Left ventricle myocardium inferior (tissue), 1 donor: ENCODE measurements at places on chromosomes 7 and 10.
A peak's percentile ranks its signal among the peaks of the same experiment; 100 is the strongest.

DNA sequence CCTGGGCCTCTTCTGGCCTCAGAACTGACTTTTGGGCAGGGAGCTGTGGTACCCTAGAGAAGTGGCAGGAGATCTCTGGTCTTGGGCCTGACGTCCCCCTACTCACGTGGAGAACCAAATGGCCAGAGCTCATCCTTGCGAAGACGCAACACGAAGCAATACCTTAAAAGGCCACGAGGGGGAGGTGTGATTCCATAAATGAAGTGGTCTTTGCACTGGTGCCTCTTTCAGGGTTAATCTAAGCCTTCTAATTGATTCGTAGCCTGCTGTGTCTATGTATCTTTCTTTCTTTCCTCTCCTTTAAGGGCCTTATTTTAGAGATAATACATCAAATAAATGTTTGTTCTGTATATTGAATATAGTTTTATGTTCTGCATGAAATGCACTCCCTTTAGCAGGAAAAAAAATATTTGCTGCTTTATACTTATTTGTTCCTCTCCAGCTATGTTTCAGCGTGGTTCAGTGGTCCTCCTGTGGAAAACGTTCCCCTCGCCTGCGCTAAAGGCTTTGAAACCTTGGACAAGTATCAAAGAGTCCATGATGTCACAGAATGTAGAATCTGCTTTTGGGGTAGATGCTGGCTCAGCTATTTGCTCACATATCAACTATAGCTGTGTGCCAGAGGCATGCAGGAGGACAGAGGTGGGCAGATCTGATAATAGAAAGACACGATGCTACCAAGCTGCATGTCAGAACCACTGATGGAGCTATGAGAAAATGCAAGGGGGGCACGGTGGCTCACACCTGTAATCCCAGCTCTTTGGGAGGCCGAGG is 41.0 kb downstream of the STRA8 start:
- DNase-seq: peak; percentile 49

GRCh38 chr7:146728611-146729010 is 612.0 kb downstream of the CNTNAP2 start:
- no peak for DNase-seq

GRCh38 chr10:110076559-110077318 is 69.0 kb downstream of the ADD3 start:
- DNase-seq: no peak

DNA sequence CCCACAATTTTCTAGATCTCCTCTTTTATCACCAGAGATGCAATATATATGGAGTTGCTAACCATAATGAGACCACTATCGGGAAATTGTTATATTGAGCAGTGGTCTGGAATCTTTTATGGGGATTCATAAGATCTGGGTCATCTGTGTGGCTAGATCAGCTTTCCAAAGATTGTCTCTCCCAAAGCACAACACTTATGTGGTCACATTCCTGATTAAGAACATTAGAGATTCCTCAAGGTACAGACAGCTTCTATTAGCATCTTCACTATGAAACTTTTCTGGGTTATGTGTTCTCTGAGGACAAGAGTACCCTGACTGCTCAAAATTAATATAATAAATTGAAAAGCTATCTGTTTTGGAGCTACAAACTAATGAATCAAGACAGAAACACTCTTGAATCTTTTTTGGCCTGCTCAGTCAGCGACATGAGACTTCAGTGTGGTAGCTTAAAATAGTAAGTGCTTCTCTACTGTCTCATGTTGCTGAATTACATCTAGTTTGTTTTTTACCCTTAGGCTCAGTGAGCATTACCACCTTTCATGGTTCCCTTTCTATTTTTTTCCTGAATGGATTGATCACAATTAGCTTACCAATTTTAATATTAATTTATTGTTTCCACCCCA is 42.6 kb upstream of the STRIP2 start:
- DNase-seq: no peak

DNA sequence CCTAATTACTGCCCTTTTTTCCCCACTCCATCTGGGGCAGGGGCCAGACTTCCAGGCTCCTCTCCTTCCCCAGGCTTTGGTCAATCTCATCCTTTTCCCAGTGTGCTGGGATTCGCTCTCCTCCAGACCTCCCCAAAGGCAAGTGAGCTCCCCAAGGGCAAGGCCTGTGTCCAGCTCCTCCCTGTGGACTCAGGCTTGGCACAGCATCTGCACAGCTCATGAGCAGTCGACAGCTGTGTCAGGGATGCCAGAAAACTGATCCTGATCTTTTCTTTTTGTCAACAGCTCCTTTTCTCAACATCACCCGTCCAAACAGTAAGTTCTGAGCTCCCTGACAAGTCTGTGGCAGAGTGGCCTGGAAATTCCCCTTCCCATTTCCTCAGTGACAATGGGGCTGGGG is 67.1 kb downstream of the C10orf120 start:
- peak; percentile 25 for DNase-seq

- no peak for DNase-seq
Observed at GRCh38 chr7:36635091-36635490, 89.2 kb downstream of the AOAH start.

GRCh38 chr10:46311501-46311951 is 24.7 kb downstream of the ANTXRL start:
- DNase-seq: no peak

GRCh38 chr7:100353685-100354330 is 4.1 kb upstream of the PILRB start:
- DNase-seq: no peak

DNA sequence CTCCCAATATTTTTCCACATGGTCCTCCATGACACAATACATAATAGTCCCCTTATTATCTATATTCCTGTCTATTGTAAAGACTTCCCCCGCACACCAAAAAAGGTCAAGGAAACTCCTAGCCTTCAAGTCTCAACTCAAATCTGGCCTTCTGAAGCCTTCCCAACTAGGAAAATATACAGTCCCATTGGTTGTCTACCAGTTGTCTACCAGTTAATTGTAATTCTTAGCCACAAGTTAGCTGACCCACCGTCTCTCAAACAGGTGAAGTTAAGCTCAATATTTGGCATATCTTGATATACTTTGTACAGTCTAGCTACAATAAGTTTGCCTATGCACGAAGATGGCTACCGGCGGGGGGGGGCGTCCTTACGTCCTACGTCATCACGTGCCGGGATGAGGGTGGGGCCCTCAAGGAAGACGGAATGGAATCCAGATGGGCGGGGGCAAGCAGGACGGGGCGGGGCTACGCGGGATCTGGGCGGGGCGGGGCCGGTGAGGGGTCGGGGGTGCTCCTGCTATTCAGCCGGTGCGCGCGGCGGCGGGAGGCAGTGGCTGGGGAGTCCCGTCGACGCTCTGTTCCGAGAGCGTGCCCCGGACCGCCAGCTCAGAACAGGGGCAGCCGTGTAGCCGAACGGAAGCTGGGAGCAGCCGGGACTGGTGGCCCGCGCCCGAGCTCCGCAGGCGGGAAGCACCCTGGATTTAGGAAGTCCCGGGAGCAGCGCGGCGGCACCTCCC is at the start of gene AHR:
TSS of gene AHR (plus strand) at position 551 of the 738 bp plus-strand sequence. CDS start 613 bp downstream, outside the sequence.
- peak; percentile 95 for DNase-seq

DNA sequence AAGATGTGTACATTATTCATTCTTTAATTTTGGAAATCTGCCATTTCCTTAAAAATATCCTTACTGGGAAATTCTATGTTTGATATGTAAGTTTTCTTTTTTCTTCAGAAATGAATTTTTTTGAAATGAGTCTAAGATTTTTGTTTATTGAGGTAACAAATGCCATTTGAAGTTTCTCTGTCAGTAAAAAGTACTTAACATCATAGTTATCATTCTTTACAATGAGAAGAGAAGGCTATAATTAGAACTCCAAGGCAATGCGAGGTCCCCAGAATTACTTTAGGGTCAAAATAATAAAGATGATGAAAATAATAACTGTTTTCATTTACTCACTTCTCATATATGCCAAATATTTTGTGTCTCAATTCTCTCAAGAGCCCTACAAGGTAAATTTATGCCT is 37.0 kb upstream of the RHOBTB1 start:
- no peak for DNase-seq

DNA sequence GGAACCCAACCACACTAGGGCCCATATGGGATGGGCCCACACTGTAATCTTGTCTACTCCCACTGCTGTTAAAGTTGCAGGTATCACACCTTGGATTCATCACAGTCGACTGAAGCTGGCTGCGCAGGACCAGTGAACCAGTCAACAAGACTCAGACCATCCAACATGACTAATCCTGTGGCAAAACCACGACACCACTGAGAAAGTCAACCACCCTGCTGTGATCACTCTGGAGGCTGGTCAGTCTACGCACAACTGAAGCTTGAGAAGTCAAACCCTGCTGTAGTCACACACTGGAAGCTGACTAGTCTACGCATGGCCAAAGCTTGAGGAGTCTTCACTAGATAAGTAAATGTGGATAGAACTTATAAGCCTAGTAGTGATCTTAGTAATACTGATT is 9.6 kb upstream of the CYREN start:
- no peak for DNase-seq

DNA sequence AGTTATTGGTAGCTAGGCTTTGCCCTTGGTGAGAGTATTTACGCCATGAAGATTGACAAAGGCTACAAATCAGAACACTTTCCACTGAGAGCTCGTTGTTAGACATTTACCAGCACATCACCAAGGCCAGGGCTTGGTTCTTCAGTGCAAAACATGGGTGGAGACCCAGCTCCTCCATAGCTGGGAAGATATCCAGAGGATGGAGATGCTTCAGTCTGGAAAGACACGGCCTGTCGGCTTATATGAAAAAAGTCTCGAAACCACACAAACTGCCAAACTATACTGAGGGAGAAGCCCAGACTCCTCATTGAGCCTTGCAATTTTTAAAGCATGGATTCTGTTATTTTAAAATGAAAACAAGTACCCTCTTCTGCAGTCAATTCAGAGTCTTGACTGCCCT is 83.4 kb upstream of the ANLN start:
- no peak for DNase-seq

DNA sequence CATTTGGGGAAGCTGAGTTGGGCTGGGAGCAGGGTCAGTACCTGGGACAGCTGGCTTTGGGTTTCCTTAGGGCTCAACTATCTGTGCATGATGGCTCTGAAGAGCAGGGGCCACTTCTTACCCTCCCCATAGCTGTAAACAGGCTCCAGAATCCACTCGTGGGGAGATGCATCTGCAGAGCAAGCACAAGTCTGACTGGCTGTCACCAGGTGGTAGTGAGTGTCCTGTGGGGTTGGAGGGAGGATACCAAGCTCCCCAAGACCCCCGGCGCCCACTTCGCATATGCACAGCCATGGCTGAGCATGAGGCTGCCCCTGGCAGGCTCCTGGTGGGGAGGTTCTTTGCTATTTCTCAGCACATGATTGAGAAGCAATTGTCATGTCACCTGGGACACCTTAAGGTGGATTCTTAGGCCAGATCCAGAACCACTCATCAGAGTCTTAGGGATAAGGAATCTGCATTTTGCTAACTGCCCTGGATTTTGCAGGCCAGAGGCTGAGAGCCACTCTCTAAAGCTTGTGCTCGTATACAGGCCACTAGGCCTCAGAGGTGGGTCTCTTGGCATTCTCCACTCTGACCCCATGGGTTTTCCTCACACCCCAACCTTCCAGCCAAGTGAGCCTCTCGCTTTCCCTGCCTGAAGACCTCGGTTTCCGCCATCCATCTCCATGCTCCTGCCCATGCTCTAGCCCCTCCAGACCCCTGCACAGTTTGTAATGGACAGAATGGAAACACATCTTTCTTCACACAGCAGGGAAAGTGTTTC is 53.7 kb downstream of the ADCY1 start:
- no peak for DNase-seq

DNA sequence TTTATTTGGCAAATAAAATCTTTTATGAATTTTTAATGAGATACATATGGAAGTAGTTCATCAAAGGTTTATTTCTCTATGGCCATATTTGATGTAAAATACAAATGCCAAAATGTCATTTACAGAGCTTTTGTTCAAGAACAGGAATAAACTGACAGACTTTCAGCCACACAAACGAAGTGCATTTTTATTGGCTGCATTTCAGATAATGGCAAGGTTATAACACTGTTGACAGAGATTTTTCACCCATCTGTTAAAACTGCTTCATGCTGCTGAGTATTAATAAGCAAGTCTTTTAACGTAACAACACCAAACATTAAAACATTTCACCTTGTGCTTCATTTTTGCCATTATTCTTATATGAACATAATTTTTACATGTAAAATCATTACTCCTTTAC is 254.4 kb downstream of the ANKRD7 start:
- no peak for DNase-seq

GRCh38 chr10:43408331-43408709 is 666 bp downstream of the HNRNPF start:
- no peak for DNase-seq

DNA sequence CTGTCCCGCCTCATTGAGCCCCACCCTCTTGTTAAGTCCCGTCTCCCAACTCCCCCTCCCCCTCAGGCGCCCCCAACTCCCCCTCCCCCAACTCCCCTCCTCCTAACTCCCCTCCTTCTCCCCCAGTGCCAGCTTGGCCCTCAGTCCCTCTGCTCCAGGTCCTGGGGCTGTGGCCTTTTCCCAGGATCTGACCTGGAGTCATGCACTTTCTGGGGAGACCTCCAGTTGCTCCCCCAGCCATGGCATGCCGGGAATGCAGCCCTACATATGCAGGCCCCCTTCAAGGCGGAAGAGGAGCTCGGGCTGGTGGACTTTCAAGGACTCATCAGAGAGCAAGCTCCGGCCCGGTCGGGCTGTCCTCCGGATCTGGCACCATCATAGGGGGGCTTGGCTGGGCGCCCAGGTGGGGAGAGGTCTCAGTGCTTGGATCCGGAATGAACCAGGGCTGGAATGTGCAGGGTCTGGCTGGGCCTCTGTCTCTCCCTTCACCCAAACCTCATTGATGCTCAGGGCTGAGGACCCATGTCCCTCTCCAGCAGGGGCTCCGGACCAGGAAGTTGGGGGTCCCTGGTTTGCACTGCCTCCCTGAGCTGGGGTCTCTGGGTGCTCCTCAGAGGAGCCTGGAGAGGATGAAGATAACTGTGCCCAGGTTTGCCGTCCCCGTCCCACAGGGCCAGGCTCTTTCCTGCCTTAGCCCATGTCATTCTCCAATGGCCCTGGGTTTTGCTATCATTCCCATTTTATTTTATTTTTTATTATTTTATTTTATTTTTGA is 41.1 kb downstream of the TMEM270 start:
- DNase-seq: no peak

DNA sequence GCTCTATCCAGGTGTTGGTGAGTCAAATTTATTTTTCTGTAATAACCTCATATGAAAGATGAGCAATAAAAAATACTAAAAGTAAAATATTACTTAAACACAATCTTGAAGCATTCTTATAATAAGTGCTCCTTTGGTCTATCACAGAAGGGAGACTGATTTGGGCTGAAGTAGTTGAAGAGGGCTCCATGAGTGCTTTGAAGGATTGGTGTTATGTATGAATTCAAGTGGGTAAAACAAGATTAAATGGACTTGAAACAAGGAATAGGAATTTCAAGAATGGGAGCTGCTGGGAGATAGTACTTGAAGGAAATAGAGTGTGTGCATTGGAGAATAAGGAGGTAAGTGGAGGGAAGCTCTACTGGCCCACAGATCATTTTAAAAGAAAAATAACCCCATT is 7.3 kb upstream of the OR2A2 start:
- DNase-seq: no peak

DNA sequence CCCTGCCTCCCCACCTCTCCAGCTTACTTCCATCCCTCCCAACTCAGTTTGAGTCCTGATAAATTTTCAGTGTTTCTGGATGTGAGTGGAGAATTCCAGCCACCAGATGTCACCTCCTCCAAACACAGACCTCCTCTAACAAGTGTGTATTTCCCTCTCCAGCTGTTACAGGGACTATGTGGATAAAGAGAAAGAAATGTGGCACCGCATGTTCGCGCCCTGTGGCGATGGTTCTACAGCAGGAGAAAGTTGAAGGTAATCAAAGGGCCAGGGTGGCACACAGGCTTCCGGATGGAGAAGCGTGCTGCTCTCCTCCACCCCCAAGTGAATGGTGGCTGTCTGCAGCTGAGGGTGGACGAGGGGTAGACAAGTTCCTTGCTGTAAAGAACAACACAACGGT is 14.7 kb downstream of the FKBP6 start:
- DNase-seq: no peak

GRCh38 chr7:41067576-41067975 is 635.3 kb downstream of the INHBA start:
- DNase-seq: no peak
